ENCODE measurements at places on chromosomes 4 and X. TPM values are rescaled to one million over a fixed set of nuclear protein-coding genes. Genes with fewer than 3 reads are reported as not detected.

DNA sequence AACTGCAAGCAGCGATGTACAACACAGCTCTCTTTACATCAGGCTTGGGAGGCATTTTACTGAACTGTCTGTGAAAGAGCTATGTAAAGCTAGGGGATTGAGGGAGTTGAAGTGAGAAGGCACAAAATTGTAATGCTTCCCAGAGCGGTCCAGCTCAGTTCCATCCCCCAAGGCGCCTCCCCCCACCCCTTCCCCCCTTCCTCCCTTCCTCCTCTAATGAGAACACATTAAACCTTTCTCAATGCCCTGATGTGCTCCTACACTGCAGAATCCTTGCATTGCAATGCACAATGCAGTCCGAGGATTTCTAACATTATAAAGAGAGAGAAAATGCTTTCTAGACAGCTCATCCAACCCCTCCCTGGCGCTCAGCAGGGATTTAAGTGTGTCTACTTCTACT, 73.9 kb downstream of the CXXC4 start:
- DNase-seq, result no peak
- peaks cover 13% of the 10 kb centered on the region for H3K4me1 ChIP-seq
- H3K27ac ChIP-seq, result no peak overlapping the region
- H3K4me3 ChIP-seq, result peak overlapping the region; percentile 71

- no peaks in the 10 kb centered on the region for H3K4me1 ChIP-seq
- H3K4me3 ChIP-seq, result no peak overlapping the region
- DNase-seq, result peak; percentile 44
- no peaks in the 10 kb centered on the region for H3K27me3 ChIP-seq
- H3K27ac ChIP-seq, result no peak overlapping the region
Observed at GRCh38 chr4:88672987-88673386, 24.6 kb downstream of the NAP1L5 start.

DNA sequence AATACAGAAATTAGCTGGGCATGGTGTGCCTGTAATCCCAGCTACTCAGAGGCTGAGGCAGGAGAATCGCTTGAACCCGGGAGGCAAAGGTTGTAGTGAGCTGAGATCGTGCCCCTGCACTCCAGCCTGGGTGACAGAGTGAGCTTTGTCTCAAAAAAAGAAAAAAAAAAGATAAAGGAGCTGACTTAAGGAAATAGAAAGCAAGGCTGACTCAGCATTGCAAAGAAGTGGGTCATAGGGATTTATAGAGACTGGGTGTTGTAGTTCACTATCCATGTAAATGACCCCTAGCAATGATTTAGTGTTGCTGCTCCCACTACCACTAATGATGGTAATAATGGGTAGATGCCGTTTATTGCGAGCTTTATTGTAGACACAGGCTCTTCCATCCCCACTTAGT, 47.6 kb downstream of the ADD1 start:
- peaks cover 40% of the 10 kb centered on the region for H3K36me3 ChIP-seq
- no peak for DNase-seq
- no peak overlapping the region for H3K27ac ChIP-seq
- H3K27me3 ChIP-seq, result no peaks in the 10 kb centered on the region
- H3K4me1 ChIP-seq, result no peaks in the 10 kb centered on the region

DNA sequence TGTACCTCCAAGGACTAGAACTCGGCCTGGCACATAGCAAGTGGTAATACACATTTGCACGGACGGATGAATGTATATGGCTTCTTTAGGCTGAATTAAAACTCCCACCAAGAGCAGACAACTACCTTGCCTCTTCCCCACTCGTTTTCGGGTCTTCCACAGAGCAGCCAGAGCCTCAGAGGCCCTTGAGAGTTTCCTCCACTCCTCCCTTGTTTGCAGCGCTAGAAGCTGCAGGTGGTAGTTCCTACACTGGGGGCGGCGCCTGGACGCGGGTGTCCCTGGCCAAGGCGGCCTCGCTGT, 10.2 kb upstream of the INTU start:
- H3K4me3 ChIP-seq, result peak overlapping the region; percentile 70
- peaks cover 5% of the 10 kb centered on the region for H3K27me3 ChIP-seq
- no peak overlapping the region for H3K27ac ChIP-seq
- DNase-seq, result no peak

DNA sequence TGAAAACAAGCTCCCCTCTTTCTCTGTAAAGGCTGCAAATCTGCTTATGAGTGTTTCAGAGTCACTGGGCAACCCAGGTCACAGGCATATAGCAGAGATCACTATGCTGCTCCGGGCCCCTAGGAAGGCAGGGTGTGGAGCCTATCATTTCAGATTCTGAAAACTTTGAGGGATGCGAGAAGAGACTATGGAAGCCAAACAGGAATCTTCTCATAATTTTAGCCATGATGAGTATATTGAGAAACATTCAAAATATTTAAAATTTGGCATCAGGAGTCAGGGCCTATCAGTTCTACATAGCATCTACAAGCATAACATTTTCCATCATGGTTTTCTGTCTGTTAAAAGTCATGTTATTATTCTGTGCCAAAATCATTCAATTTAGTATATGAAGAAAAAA, 61.7 kb upstream of the ATXN3L start:
- no peaks in the 10 kb centered on the region for H3K36me3 ChIP-seq
- H3K4me1 ChIP-seq, result no peaks in the 10 kb centered on the region
- H3K27me3 ChIP-seq, result no peaks in the 10 kb centered on the region
- DNase-seq, result no peak
- H3K4me3 ChIP-seq, result no peak overlapping the region

GRCh38 chrX:106734827-106735226, 8.3 kb downstream of the RNF128 start:
- no peaks in the 10 kb centered on the region for H3K36me3 ChIP-seq
- no peak for DNase-seq
- no peaks in the 10 kb centered on the region for H3K27me3 ChIP-seq
- no peaks in the 10 kb centered on the region for H3K4me1 ChIP-seq

GRCh38 chrX:109654516-109655109, 29.6 kb upstream of the KCNE5 start:
- no peaks in the 10 kb centered on the region for H3K4me1 ChIP-seq
- no peak overlapping the region for H3K4me3 ChIP-seq
- peaks cover 14% of the 10 kb centered on the region for H3K36me3 ChIP-seq
- no peak overlapping the region for H3K27ac ChIP-seq
- no peaks in the 10 kb centered on the region for H3K27me3 ChIP-seq

GRCh38 chrX:120457766-120458180, 11.3 kb downstream of the LAMP2 start:
- H3K4me1 ChIP-seq, result no peaks in the 10 kb centered on the region
- H3K4me3 ChIP-seq, result no peak overlapping the region
- H3K27ac ChIP-seq, result no peak overlapping the region
- H3K27me3 ChIP-seq, result no peaks in the 10 kb centered on the region
- DNase-seq, result no peak

GRCh38 chr4:17805580-17806155, 4.9 kb downstream of the DCAF16 start:
- H3K27ac ChIP-seq, result no peak overlapping the region
- DNase-seq, result no peak
- H3K36me3 ChIP-seq, result peaks cover 75% of the 10 kb centered on the region
- H3K4me3 ChIP-seq, result no peak overlapping the region
- H3K27me3 ChIP-seq, result no peaks in the 10 kb centered on the region
- peaks cover 2% of the 10 kb centered on the region for H3K4me1 ChIP-seq

DNA sequence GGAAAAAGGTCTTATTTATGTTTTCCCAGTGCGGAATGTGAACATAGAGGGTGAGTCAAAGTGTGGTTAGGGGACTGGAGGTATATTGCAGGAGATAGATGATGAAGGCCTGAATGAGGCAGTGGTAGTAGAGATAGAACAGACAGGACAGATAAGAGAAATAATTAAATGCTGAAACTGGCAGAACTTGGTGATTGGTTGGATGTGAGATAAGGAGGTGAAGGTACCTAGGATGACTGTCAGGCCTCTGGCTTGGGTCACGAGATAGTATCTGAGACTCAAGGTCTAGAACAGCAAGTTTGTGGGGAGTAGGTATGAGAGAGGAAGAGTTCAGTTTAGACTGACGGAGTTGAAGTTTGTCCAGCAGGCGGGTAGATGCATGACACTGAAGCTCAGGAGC, 3.5 kb downstream of the MND1 start:
- H3K36me3 ChIP-seq, result peaks cover 3% of the 10 kb centered on the region
- no peaks in the 10 kb centered on the region for H3K27me3 ChIP-seq
- no peaks in the 10 kb centered on the region for H3K4me1 ChIP-seq
- no peak overlapping the region for H3K27ac ChIP-seq
- DNase-seq, result no peak

DNA sequence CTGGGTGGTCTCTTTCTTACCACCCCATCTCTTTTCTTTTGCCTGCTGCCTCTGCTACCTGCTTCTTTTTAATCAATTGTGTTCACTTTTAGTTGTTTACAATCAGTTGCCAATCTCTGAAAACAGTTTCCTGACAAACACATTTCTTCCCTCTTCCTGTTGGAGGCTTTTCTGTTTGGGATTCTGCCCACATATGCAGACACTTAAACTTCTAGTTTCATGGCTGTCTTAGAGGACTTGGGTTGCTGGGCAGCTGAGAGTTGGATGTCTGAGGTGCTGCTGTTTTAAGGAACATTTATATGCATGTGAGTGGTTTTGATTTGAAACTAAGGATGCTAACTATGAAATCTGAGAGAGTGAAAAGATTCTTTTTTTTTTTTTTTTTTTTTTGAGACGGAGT, 112.3 kb upstream of the LIMCH1 start:
- H3K4me3 ChIP-seq, result no peak overlapping the region
- H3K36me3 ChIP-seq, result peaks cover 8% of the 10 kb centered on the region
- peaks cover 4% of the 10 kb centered on the region for H3K4me1 ChIP-seq
- H3K27ac ChIP-seq, result no peak overlapping the region

DNA sequence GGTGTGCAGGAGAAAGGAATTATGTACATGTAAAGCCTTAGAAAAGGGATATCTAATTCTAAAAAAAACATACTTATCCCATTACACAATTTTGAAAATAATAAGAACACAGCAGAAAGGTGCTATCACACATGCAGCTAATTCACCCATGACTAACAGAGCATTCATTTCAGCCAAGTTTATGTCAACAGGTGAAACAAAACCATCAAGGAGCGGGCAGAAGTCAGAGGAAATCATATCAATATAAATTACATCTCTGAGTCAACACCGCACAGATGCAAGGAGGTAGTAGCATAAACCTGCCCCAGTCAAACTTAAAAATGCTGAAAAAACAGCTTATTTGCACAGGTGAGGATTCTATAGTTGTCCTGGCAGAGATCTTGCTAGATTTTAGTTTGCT, 197.9 kb downstream of the PRDM5 start:
- H3K27ac ChIP-seq, result no peak overlapping the region
- H3K36me3 ChIP-seq, result 0 out of 2 replicates have a peak, but pooled peaks cover 1% of the 10 kb centered on the region
- no peaks in the 10 kb centered on the region for H3K4me1 ChIP-seq
- no peaks in the 10 kb centered on the region for H3K27me3 ChIP-seq
- DNase-seq, result no peak

GRCh38 chr4:38995660-38996005, 36.6 kb downstream of the TMEM156 start:
- no peak overlapping the region for H3K4me3 ChIP-seq
- H3K27me3 ChIP-seq, result no peaks in the 10 kb centered on the region
- no peak overlapping the region for H3K27ac ChIP-seq

DNA sequence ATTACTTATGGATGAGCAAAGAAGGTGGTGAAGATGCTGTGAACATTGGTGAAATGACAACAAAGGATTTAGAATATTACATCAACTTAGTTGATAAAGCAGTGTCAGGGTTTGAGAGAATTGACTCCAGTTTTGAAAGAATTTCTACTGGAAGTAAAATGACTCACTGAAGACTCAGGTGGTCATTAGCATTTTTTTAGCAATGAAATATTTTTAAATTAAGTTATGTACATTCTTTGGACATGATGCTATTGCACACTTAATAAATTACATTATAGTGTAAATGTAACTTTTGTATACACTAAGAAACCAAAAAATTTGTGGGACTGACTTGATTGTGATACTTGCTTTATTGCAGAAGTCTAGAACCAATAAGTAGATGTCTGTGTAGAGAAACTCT, 56.9 kb downstream of the USO1 start:
- peaks cover 57% of the 10 kb centered on the region for H3K36me3 ChIP-seq
- H3K27ac ChIP-seq, result no peak overlapping the region
- no peak for DNase-seq
- no peaks in the 10 kb centered on the region for H3K27me3 ChIP-seq

- no peak overlapping the region for H3K27ac ChIP-seq
- no peaks in the 10 kb centered on the region for H3K4me1 ChIP-seq
- H3K36me3 ChIP-seq, result no peaks in the 10 kb centered on the region
- H3K27me3 ChIP-seq, result no peaks in the 10 kb centered on the region
Observed at GRCh38 chr4:83785891-83786290, 250.0 kb downstream of the GPAT3 start.

DNA sequence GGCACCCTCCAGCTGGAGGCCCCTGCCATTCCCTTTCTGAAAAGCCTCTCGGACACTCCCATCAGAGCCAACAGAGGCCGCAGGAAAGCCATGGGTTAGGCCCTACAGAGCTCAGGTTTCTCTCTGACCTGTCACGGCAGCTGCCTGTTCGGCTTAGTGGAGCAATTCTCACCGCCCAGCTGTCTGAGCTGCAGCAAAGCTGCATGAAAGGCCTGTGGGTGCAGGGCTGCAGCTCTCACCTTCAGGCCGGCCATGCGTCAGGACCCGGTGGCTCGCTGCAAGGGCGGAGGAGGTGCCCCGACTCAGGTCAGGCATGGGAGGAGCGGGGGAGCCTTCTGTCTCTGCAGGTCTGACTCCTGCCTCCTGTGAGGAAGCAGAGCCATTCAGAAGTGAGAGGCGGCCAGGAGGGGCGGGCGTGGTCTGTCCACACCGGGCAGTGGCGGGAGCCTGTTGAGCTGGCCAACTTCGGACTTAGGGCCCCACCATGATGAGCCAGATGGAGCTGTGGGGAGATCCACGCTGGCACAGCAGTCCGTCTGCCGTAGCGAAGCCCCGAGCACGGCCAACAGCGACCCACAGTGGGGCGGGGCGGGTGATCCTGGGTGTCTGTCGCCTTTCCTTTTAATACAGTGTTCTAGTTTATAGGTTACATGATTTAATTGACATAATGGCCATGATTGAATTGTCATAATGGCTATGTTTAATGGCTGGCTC, 23.4 kb downstream of the PDE6B start:
- H3K27me3 ChIP-seq, result no peaks in the 10 kb centered on the region
- H3K36me3 ChIP-seq, result no peaks in the 10 kb centered on the region
- no peak overlapping the region for H3K4me3 ChIP-seq
- H3K27ac ChIP-seq, result no peak overlapping the region
- H3K4me1 ChIP-seq, result no peaks in the 10 kb centered on the region

DNA sequence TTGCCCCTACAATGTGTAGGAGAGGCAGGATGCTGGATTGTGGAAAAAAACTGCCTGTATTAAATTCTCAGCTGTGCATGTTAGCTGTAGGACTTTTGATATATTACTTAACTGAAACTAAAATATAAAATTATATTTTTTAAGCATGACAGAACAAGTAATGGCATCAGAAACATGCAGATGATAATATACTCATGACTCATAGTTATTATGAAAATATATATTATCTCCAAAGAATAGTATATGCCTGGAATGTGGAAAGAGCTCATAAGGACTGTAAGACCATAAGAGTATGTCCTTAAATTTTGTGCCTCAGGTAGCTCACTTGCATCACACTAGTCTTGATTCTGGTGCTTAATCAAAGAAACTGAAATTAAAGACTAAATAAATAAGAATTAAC, 1100.6 kb downstream of the TECRL start:
- no peaks in the 10 kb centered on the region for H3K27me3 ChIP-seq
- DNase-seq, result no peak
- no peaks in the 10 kb centered on the region for H3K36me3 ChIP-seq
- H3K4me1 ChIP-seq, result no peaks in the 10 kb centered on the region
- no peak overlapping the region for H3K4me3 ChIP-seq

Gene TKTL2
- total RNA-seq, result not detected

Gene WDR17
- total RNA-seq, result 2.0 TPM

Gene KLHL13
- total RNA-seq, result 4.1 TPM

Gene ERVMER34-1
- 15.5 TPM for total RNA-seq

Gene TEX13B
- 0.42 TPM for total RNA-seq

Gene PSAPL1
- total RNA-seq, result 0.04 TPM

Gene ARHGAP6
- 0.07 TPM for total RNA-seq

Gene CT55
- 0.24 TPM for total RNA-seq

Gene TMEM144
- 3.4 TPM for total RNA-seq

Gene SPOCK3
- 0.28 TPM for total RNA-seq

Gene DCAF12L2
- total RNA-seq, result 1.2 TPM
